ENCODE measurements at places on chromosomes 1 and 21. TPM values are rescaled to one million over a fixed set of nuclear protein-coding genes. Genes with fewer than 3 reads are reported as not detected.

DNA sequence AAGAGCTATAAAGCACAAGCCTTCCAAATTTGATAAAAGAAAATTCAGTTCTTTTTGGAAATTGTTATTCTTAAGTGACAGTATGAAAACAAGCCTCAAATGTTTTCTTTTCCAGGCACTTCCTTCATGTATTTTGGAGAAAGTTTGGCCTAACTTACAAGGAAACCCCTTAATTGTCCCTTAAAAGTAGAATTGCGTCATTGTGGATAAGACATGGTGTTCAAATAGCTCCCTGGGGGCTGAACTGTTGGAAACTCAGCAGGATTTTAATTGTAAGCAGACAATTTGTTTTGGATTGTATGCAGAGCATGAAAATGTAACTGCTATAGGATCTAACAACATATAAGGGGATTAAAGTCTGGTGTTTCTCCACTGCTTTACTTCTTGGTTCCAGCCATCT is 35.4 kb upstream of the FGGY start:
- peak; percentile 18 for DNase-seq

UBE2U gene
- polyA plus RNA-seq = 0.15 TPM

IL24 gene
- 0.48 TPM for polyA plus RNA-seq

DNA sequence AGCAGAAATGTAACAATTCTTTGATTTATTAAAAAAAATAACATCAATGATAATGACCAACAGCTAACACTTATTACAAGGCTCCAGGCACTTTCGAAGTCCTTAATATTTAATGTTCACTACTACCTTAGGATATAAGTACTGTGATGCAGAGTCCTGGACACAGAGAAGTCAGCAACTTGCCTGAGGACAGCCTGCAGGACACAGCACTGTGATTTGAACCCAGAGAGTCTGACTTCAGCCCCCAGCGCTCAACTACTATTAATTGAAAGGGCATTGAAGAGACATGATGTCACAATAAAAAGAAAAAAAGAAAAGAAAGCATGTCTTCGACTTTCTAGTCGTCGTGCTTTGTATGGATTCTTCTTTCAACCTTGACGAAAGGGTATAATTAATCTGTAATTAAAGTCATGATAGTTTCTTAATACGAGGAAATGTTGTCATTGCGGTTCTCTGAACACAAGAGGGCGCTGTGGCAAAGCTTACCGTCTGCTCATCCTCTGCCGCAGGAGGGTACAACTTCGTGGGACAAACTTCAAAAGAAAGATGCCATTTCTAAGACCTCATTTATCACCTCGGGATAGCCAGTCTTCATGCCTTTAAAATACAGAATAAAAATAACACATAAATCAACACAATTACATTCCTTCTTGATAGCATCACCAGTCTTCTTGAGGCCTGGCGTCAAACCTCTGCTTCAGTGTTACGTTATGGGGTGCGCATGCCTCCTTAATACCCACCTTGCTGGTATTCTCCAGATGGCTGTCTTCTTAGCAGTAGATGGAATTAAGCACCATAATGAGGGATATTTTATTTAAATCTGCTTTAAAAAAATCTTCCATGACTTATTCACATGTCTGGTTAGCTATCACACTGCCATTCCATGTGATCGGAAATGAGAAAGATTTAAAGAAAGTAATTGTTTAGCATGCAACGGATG is 240.1 kb downstream of the DISC1 start:
- DNase-seq = peak; percentile 18

- DNase-seq = no peak
Measured at GRCh38 chr1:17120962-17121837, 1.9 kb upstream of the PADI2 start.

DNA sequence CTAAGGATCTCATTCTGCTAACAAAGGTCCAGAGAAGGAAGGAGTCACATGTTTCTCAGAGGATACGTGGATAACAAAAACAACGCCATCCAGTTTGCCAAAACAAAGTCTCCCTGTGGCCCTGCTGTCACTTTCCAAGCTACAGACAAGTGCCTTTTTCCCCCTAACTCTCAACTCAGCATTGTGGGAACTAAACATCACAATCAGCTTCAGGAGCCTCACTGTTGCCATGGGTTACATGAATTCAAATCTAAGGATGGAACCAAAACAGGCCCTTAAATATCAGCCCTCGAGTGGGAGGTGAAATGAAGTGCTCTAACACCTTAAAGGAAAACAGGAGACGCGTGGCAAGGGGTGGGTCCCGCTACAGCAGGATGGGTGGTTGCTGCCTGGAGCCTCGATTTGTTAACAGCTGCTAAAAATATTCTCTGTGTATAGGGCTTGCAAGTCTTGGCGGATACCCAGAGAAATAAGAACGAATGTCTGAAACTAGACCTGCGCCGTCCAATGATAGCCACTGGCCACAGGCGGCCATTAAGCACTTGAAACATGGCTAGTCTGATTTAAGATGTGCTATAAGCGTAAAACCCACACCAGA is 66.4 kb upstream of the SOD1 start:
- no peak for DNase-seq

DNA sequence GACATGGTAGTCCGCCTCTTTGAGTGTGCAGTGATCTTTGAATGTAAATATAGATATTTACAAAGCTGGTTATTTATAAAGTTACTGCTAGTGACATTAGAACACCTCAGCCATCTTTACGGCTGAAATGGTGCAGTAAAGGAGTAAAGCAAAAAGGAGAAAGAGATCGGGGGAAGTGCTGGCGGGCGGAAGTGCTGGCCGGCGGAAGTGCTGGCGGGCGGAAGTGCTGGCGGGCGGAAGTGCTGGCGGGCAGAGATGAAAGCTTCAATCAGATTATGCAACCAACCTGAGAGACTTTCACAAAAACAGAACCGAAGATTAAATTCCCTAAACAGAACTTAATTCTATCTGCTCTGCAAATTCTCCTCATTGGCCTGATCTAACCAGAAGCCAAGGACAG is 1.4 kb upstream of the OR14A16 start:
- DNase-seq = no peak

DNA sequence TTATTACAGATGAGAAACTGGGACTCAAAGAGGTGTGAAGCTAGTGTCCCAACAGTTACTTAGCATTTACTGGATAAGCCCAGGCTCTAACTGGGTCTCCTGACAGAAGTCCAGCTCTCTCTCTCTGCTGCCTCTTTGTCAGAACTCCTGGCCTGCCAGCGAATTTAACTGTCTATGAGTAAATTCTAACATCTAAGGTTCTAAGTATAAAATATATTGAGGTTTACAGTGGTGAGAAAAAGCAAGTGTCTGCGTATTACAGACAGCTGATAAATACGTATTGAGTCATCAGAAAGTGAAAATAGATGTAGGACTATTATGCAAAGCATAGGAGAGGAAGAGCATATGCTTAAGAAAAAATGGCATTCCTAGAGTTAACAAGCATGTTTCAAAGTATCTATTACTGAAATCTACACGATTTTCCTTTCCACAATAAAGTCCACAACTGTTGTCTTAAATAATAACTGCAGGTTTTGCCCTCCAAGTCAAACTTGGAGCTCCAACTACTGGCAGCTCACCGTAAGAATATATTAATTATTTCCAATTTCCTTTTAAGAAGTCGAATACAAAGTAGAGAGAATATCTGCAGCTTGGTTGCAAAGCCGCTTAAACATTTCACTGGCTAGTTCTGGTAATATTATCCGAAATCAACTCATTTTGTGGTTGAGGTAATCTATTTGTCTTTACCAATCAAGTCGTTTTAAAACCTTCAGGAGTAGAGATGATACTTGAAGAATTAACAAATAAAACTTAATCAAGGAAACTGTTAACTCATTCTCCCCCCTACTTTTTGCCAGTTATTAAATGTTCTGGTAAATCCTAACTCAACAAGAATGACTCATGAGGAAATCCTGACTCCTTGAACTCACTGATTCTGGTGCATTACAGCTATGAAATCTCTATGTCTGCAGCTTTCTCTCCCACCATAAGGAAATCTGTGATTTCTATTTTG is 1.4 kb upstream of the RGS2 start:
- DNase-seq = no peak

- DNase-seq = no peak
Measured at GRCh38 chr1:119974013-119974412, 77.7 kb upstream of the ADAM30 start.

GRCh38 chr1:81756872-81757271 is 43.9 kb upstream of the ADGRL2 start:
- no peak for DNase-seq

ITPKB gene
- polyA plus RNA-seq = 13.0 TPM

TNNT2 gene
- polyA plus RNA-seq = 20.8 TPM

CASQ1 gene
- 1.9 TPM for polyA plus RNA-seq

C1orf141 gene
- 0.22 TPM for polyA plus RNA-seq

GRCh38 chr1:77280962-77281361 is 857 bp upstream of the AK5 start:
- no peak for DNase-seq

- peak; percentile 56 for DNase-seq
Measured at GRCh38 chr1:32612189-32612881, 38.0 kb downstream of the ZBTB8OS start.

AKR7A3 gene
- polyA plus RNA-seq = 3.2 TPM

DNA sequence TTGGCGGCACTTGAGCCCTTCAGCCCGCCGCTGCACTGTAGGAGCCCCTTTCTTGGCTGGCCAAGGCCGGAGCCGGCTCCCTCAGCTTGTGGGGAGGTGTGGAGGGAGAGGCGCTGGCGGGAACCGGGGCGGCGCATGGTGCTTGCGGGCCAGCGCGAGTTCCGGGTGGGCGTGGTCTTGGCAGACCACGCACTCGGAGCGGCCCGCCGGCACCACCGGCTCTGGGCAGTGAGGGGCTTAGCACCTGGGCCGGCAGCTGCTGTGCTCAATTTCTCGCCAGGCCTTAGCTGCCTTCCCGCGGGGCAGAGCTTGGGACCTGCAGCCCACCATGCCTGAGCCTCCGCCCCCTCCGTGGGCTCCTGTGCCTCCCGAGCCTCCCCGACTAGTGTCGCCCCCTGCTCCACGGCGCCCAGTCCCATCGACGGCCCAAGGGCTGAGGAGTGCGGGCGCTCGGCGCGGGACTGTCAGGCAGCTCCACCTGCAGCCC is 673.7 kb upstream of the BRINP3 start:
- no peak for DNase-seq

GRHL3 gene
- polyA plus RNA-seq = 0.54 TPM

OR14K1 gene
- not detected for polyA plus RNA-seq

CELSR2 gene
- 11.3 TPM for polyA plus RNA-seq

GRCh38 chr1:29062157-29062942 is 61.4 kb downstream of the TMEM200B start:
- no peak for DNase-seq

TNN gene
- 0.70 TPM for polyA plus RNA-seq

S100A7A gene
- polyA plus RNA-seq = not detected

DNA sequence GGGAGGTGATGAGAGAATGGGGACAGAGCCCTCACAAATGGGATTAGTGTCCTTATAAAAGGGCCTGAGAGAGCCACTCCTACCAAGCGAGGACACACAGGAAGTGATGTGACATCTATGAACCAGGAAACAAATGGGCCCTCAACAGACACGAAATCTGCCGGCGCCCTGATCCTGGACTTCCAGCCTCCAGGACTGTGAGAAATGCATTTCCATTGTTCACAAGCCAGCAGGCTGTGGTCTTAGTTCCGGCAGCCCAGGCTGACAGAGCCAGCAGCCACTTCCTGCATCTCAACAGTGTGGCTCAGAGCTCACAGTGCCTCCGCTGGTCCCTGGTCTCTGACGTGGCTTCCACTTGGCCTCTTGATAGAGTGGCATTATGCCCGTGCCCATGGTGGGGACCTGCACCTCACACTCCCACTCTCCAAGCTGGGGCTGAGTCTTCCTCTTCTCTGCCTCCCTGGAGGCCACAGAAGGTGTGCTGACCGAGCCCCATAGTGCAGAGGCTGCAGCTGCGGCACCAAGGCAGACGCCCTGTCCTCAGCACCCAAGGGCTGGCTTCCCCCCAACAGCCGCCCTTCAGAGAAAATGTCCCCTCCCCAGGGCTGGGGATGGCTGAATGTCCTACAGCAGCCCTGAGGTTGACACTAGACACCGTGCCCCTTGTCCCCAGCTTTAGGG is 44.9 kb downstream of the ACOT7 start:
- DNase-seq = no peak

DNA sequence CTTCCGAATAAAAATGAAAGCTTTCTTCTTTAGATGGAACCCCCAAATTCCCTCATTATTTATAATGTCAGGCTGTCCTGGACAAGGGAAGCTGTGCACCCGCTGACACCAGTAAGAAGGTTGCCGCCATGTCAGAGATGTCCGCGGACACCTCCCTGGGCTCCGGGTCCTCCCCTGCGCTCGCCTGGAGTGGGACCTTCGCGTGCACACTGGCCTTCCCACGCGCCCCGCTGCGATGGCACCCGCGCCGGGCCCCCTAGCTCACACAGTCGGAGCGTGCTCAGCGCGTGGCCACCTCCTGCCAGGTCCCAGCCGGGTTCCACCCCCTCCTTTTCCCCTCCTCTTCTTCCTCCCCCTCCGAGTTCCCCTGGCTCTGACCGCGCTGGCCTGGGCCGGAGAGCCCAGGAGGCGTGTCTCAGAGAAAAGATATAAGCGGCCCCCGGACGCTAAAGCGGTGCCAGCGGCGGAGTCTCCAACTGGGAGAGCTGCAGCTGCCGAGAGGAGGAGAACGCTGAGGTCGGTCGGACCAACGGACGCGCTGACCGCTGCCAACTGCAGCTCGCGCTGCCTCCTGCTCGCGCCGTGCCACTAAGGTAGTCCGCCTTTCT is at the start of gene G0S2:
G0S2 (plus strand) TSS at position 456 of the 608 bp plus-strand sequence. CDS start 273 bp downstream, outside the sequence.
- DNase-seq = peak; percentile 88

DNA sequence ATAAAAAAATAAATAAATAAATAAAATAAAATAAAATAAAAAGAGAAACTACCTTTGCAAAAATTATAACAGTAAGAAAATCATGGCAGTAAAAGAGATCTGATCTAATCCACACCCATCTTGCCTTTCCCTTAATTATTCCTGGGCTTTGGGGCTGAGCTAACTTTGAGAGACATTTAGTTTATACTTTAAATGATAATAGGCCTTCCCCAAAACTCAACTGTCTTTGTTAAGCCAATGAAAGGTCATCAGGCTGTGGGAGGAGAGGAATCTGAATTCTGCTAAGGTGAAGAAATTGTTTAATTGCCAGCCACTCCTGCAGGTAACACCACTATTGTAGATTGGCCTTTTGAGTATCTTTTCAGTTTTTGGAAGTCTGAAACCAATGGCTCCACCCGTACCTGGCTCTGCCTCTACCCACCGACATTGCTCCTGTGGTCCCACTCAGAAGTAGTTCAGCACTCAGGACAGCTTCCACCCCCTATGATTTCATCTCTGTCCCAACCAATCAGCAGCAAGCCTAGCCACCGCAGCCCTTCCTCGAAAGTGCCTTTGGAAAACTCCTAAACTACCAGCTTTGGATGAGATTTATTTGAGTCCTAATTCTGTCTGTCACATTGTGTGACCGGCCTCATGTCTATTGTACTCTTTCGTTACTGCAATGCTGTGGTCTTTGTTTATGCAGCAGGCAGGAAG is 23.0 kb upstream of the PNRC2 start:
- DNase-seq = no peak

- no peak for DNase-seq
Measured at GRCh38 chr1:80769208-80769750, 1031.5 kb upstream of the ADGRL2 start.

- no peak for DNase-seq
Measured at GRCh38 chr21:29297483-29298347, 1.0 kb upstream of the BACH1 start.

- no peak for DNase-seq
Measured at GRCh38 chr1:70840260-70840953, 207.2 kb downstream of the PTGER3 start.

Measured in large intestine (tissue), 12 donors.